ENCODE measurements at places on chromosomes 6 and 20.

DNA sequence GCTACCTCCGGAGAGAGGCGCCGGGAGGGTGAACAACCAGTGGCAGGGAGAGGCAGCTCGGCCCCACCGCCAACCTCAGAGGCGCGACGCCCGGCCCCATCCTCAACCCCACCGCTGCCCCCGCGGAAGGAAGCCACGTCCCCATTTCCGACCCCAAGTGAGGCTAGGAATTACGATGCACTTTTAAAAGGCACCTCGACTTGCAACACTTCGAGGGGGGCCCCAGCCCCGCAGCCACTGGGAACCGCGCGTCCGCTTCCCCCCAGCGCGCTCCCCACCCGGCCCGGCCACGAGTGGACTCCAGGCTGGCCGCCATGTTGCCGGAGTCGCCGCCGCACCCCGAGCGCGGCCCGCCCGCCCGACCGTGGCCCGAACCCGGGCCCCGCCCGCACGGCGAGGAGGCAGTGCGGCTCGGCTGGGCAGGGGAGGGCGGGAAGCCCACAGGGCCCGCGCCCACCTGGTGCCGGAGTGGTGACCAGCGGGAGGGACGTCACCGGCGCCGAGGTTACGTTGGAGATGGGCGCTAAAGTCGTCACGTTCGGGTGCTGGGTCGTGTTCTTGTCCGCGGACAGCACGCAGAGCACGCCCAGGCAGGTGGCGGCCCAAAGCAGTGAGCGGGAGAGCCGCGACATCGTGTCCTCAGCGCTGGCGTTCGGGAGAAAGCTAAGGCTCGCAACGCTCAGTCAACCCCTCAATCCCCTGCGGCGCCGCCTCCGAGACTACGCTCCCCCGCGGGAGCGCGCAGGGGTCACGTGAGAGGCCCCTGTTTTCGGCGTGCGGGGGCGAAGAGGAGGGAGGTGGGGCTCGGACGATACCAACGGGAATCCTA is at the start of gene CD164:
CD164 (minus strand) TSS at position 721 of the 829 bp plus-strand sequence; CDS start at position 632, 89 bp downstream.
- DNase-seq, result peak; percentile 86

DNA sequence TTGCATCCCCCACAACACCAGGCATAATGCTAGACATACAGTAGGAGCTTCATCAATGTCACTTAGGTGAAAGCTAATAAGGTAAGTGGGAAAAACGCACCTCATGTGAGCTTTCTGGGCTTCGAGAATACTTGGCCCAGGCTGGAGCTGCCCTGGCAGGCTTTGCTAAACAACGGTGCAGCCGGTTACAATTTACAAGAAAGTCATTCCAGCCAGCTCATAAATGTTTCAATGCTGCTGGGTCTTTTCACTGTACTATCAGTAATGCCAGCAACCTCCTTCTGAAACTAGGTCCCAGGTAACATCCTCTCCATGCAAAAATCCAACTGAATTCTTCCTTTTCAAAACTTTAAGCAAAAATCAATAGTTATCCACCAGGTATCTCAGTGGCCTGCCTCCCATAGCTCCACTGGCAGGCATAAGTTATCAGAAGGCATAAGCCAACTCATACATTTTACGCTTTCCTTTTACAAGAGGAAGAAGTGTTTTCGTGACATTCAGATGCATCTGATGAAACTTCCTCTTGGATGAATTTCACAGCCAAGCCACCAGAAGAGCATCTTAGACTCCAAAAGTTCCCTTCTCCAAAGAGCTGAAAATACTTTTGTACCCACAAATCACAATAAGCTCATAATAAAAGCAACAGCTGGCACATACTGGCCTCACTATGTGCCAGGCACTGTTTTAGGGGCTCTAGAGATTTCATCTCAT is 56.3 kb downstream of the RTN4IP1 start:
- no peak for DNase-seq

DNA sequence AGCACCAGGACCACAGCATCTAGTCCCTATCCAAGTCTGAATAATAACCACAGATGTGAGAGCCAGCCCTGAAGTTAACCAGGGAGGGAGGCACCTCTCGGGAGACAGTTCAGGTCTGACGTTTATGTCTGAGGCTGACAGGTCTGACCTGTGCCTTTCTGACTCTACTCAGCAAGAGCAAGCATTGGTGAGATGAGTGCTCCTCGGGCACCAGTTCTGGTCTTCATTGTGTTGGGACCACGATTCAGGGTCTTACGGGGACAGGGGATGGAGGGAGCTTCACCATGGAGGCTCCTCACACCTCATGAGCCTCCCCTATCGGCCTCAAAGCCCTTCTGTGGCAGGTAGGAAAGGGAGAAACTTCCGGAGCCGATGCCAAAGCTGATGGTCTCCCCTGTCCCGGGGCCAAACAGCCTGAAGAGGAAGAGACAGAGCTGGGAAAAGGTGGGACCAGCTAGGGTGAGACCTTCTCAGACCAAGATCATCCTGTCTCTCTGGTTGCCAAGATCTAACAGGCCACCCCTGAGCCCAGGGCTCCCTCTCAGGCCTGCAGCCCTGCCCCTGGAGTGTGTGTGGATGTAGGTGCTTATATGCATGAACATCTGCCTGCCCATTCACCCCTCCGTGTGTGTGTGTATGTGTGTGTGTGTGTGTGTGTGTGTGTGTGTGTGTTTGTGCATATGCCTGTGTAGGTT is 170.5 kb downstream of the VEGFA start:
- no peak for DNase-seq

DNA sequence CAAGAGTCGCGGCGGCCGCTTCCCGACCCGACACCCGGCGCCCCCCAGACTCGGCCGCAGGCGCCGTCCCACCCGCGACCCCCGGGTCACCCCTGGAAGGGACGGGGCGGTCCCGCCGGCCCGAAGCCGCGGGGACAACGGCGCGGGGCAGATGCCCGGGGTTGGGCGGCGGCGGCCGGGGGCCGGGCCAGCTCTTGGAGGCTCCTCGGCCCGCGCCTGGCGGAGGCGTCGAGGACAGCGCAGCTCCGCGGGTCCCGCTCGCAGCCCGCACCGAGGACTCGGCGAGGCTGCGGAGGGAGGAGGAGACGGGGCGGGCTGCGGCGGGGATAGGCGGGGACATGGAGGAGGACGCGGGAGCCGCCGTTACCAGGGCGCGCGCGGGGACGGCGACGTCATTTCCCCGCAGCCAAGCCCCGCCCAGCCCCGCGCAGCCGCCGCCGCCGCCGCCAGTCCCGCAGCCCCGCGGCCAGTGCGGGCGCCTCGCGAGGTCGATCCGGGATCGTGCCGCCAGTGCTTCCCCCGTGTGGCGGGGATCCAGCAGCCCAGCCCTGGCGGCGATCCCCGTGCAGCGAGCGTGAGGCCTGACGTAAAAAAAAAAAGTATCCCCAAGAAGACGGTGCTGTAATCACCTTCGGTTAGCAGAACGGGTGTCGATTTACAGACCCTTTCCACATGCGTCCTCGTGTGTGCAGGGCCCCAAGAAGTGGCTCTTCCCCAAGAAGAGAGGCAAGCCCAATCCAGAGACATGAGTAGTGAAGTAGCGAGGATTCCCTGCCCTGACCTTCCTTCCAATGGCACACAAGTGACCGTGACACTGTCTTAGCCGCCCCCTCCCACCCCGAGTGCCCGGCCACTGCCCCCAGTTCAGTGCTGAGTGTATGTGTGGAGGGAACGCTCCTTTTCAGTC is at the start of gene FAM184A:
FAM184A (minus strand) TSS at position 289 of the 907 bp plus-strand sequence. CDS start 365 bp downstream, outside the sequence.
- peak; percentile 61 for DNase-seq

- no peak for DNase-seq
Measured at GRCh38 chr6:82616386-82617028, 252.9 kb downstream of the TPBG start.

GRCh38 chr20:3714092-3714491 is 1.7 kb upstream of the SIGLEC1 start:
- DNase-seq, result no peak

DNA sequence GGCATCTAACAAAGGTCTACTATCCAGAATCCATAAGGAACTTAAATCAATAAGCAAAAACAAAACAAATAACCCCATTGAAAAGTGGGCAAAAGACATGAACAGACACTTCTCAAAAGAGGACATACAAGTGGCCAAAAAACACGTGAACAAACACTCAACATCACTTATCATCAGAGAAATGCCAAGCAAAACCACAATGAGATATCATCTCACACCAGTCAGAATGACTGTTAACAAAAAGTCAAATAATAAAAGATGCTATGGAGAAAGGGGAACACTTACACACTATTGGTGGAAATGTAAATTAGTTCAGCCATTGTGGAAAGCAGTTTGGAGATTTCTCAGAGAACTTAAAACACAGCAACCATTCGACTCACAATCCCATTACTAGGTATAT is 19.4 kb upstream of the VNN1 start:
- no peak for DNase-seq

GRCh38 chr20:2084703-2085102 is 16.9 kb upstream of the STK35 start:
- DNase-seq, result no peak

DNA sequence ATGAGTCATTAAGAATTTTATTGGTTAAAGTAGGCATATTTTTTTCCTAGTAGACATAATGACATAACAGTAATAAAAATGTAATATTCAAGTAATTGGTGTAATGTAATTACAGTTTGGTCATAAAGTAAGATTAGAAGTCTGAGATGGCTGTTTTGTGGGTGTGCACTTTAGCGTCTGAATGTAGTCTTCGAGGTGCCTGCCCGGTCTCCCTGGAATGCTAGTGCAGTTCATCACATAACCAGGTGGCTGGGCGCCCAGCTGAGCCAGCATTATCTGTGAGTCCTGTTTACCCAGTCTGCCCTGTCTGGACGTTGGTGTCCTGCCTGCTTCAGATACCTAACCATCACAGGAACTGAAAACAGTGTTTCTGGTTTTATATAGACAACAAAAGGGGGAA is 419.1 kb downstream of the CDC5L start:
- DNase-seq, result no peak

- DNase-seq, result no peak
Measured at GRCh38 chr6:70289299-70289698, 13.6 kb downstream of the COL9A1 start.

DNA sequence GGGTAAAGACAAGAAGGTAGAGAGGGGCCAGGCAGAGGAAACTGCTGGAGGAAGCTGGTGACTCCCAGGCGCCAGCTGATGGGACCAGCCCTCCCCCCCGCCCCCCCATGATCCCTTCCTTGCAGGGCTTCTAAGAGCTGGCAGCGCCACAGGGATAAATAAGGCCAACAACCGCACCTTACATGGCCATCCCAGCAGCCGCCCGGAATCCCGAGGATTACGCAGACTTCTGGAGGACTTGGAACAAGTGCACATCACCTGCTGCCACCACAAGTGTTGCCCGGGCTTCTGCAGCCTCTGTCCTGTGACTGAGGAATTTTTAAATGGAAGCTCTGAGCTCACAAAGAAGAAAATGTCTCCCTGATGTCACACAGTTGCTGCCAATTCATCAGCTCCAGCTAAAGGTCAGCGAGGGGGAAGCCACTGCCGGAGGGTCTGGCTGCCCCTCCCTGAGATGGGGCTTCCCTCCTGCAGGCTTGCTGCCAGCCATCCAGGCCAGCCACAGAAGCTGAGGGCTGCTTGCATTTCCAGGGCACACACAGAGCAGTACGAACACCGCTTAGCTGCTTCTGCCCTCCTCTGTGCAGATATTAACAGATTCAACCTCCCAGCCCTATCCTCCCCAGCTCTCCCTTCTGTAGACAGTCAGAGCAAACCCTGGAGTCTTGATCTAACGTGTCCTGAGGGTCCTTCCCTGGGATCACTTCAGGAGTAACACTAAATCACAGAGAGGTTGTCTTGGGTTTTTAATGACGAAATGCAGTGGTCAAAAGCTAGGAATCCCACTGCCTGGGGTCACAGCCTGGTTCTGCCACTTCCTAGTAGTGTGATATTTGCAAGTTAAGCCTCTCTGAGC is 38.6 kb upstream of the PIM1 start:
- DNase-seq, result peak; percentile 6

DNA sequence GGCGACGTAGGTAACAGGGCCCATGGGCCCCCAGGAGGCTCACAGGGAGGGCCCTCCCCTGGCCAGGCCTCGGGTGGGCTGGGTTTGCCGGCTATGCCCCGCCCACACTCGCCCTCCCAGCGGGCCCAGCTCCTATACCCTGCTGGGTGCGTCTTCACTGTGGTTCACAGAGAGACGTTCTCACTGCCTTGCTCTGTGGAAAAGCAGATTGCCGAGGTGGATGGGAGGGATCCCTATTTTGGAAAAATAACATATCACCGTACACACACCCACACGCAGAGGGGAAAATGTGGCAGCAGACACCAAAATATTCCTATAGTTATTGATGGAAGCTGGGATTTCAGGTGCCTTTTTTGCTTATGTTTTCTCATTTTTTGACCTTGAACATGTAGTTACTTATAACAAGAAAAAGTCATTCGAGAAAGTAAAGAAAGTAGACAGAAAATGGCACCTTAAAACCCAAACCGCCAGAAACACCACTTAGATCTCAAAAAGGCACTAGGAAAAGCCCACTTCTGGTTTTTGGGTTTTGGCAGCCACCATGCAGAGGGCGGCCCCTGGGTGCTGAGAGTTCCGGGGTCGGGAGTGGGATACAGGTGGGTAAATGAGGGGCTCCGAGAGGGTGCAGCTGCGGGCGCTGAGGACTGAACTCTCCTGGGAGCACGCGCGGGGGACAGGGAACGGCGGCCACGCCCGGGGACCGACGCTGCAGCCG is 49.4 kb downstream of the TMEM242 start:
- DNase-seq, result peak; percentile 88

DNA sequence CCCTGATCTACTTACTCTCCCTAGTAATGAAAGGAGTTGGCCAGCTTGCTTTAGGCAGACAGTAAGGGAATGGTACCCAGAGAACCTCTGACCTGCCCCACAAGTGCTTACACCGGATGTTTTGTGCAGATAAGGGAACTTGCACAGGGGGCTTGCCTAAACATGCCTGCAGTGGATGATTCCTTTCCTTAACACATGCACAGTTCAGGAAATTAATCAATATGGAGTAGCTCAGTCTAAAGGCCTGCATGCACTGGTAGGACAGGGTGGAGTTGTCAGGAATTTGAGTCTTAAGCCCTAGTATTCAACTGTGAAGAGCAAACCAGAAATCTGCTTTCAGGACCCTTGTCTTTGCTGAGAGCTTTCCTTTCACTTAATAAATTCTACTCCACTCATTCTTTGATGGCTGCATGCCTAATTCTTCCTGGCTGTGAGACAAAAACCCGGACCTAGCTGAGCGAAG is 3.9 kb upstream of the TRIM38 start:
- DNase-seq, result no peak

DNA sequence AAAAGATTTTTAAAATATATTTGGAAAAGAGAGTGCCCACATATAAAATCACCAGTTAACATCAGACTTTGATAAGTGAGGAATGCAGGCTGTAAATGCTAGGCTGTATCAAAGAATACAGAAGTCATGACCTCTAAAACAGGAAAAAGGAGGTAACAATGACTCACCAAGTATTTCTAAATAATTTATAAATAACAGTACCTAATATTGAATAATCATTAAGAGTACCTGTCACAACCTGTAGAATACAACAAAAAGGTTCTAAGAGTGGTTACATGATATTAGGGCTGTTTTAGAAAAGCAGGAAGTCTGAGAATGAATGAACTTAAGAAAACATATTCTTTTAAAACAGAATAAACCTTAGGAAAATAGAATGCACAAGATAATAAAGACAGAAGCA is 173.1 kb upstream of the CST7 start:
- no peak for DNase-seq

DNA sequence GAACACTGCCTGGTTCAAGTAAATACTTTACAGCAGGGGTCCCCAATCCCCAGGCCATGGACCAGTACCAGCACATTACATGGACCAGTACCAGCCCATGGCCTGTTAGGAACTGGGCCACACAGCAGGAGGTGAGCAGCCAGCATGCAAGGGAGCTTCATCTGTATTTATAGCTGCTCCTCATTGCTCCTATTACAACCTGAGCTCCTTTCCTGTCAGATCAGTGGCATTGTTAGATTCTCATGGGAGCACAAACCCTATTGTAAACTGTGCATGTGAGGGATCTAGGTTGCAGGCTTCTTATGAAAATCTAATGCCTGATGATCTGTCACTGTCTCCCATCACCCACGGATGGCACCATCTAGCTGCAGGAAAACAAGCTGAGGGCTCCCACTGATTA is 12.0 kb upstream of the RBPJL start:
- no peak for DNase-seq
